ENCODE measurements at places on chromosomes 2 and 18.

GRCh38 chr2:130911996-130912395 lies 75.3 kb downstream of the ARHGEF4 start:
- DNase-seq: no peak

DNA sequence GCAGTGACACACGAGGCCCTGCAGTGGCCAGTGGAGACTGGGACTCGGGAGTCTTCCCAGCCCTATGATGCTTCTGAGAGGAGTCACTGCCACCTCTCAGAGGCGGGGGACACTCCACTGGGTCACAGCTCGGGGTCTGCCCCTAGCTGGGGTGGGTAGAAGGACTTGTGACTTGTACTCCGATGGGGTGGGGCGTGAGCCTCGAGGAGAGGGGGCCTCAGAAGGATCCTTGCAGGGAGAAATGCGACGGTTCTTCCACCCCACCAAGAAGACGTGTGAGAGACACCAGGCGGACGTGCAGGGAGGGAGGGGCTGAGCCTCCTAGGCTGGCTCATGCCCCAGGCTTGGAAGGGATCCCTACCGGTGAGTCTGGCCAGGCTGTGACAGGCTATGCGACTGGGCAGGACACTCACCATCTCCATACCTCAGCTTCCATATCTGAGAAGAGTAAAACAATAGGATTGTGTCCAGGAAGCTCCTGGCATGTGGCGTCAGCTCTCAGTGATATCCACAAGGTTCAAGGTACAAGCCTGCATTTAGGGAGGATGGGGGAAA lies 11.1 kb upstream of the OTOS start:
- no peak for DNase-seq

GRCh38 chr2:105785095-105785847 lies 40.6 kb downstream of the NCK2 start:
- no peak for DNase-seq

GRCh38 chr2:229265727-229266126 lies 5.4 kb downstream of the PID1 start:
- DNase-seq: no peak

DNA sequence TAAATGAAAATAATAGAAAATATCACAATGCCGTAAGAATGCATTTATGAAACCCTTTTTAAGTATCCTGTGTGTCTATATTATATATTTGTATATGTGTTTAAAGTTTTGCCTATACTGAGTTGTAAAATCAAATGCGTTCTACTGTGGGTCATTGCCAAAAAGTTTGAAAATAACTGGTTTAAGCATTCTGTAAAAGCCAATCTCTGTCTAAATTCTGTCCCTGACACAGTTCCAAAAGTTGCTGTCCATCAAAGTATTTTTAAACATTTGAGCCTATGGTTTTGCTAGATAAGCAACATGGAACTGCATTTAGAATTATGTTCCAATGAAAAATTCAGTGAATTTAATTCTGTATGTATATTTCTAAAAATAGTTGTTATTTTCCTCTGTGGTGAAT lies 1360.4 kb upstream of the CRIM1 start:
- DNase-seq: no peak

DNA sequence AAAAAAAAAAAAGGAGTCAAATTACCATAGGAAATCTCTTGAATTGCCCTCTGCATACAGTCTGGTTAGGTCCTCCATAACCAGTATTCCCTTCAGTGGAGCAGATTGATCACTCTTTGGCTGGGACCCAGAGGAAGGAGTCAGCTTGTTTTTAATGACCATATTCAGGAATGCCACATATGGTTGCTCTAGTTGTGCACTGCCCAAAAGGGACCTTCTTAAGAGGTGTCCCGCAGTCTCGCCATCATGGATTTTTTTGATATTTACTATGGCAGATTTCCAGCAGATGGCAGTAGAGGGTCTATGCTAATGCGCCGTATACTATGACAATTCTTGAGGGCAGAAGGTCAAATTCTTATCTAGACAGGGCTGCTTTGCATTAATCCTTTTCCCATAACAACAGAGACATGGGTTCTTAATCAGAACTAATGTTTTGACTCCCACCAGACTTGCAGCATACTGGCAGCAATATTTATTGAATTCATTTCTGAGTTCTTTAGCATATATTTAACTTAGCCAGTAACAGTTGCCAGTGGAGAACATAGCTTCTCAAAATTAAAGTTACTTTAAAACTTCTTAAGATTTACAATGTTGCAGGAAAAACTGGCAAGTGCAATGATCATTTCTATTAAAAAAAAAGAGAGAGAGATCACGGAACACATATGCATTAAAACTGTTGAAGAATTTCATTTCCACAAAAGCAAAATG lies 31.8 kb upstream of the INPP4A start:
- DNase-seq: peak; percentile 78

DNA sequence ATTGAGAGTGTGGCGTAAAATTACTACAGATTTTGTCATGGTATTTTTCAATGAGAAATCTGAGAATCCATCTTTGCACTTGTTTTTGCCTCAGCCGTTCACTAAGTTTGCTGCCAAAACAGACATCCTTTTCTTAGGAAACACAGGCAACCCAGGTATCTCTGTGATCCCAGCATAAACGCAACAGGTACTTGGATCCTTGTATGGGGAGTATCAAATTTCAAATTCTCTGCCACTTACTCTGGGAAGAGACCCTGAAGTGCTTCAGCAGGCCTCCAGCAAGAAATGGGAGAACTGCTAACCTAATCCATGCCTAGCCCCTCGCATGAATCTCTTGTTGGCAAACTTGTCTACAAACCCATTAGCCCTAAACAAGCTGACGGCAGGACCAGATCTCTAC lies 83.1 kb downstream of the BCL11A start:
- no peak for DNase-seq

DNA sequence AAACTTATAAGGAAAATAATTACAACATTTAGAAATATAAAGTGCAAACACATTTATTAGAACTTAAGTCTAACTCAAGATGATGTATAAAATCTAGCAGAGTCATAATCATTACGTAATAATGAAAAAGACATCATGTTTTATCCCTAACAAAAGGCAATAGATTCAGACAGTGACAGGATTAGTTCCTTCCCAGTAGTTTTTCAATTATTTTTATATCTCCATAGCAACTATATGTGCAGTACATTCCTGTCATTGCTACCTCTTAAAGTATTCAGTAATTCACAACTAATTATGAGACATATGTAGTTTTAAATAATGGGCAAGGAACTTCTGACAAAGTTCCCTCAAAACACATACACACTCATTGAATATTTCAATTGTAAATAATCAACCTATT lies 687.9 kb downstream of the CCDC85A start:
- DNase-seq: no peak

GRCh38 chr2:23456396-23456795 lies 71.4 kb downstream of the KLHL29 start:
- no peak for DNase-seq

- DNase-seq: no peak
Observed at GRCh38 chr2:112032224-112032586, 22.9 kb upstream of the TMEM87B start.

DNA sequence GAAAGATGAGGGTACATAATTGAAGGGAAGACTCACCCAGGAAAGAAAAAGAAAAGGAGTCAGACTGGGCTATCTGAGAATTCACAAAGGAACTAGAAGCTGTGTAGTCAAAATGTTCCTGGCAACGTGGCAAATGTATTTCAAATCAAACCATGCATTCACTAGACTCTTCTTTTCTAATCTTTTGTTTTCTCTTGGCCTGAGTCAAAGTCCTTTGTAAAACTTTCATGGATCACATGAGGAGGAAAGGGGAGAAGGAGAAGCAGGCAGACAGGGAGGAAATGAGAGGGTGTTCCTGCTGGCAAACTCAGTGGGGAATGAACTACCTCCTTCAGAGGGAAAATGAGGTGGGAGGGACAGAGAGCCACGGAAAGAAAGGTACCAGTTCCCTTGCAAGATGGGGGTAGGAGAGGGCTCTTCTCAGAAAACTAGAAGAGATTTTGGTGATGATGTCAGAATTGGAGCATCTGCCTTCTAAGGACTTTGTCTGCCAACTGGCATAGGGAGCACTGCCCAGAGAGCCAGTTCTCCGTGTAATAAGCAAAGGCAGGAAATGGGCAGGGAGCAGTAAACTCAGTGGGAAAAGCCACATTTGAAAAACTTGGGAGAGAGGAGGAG lies 51.4 kb downstream of the SLC8A1 start:
- DNase-seq: no peak

- no peak for DNase-seq
Observed at GRCh38 chr18:50356036-50356945, 18.6 kb upstream of the SKA1 start.

GRCh38 chr2:241865957-241866789 lies 3.4 kb upstream of the RTP5 start:
- DNase-seq: no peak

DNA sequence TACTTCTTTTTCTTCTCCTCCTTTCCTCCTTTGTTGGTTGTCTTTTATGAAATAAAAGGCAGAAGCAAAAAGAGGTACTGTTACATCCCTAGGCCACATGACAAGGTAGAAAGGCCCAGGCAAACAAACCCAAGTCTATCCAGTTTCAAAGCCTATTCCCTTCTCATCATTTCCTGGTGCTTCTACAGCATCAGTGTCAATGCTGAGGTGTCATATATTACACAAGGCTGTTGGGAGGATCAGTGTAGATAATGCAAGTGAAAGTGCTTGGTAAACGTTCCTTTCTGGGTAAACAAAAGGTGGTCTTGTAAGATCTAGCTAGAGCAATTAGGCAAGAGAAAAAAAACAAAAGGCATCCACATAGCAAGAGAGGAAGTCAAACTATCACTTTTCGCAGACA lies 64.9 kb downstream of the EVA1A start:
- no peak for DNase-seq

GRCh38 chr2:58063641-58064040 lies 17.0 kb downstream of the VRK2 start:
- no peak for DNase-seq

GRCh38 chr2:66170744-66171330 lies 264.1 kb upstream of the MEIS1 start:
- DNase-seq: no peak

DNA sequence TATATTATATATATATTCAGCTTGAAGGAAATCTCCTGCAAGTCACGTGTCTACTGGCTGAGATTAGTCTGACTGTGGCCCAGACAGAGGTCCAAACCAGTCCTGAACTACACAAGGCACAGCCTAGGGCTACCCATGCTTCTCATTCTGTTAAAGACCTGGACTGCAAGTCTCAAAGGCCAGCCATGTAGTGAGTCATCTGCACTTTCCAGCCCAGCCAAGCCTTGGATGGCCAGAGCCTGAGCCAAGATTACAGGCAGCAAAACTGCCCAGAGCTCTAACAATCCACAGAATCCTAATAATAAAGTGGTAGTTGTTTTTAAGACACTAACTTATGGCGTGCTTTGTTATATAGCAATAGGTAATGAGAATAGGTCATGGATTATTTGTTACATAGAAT lies 259.6 kb downstream of the SS18 start:
- no peak for DNase-seq

DNA sequence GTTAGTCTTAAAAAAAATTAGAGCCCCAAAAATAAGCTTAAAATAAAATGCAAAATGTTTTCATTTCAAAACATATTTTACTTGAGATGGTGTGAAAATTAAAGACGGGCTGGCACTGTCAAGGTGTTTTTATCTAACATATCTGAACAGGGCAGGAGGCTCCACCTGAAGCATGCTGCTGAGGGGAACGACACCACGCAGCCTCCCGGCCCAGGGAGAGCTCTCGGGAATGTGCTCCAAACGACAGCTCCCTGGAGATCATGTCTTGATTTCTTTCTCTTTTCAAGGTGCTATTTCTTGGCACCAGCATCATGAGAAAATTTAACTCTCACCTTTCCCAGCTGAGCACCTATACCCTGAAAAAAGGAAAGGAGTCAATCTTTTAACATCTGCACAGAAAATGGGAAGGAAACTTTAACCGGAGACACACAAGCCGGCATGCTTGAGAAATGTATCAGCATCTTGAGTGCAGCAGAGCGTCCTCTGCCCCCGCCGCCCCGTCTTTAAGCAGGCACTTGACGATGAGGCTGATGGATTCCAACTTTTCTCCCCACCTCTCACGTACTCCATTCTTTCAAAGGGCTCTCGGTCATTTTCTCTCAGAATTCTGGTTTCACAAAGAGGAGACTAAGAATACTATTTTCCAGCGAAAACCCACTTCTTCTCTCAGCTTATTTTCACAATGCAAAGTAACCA lies 56.6 kb downstream of the EIPR1 start:
- no peak for DNase-seq

- no peak for DNase-seq
Observed at GRCh38 chr2:201223089-201224073, 37.0 kb upstream of the CASP8 start.

DNA sequence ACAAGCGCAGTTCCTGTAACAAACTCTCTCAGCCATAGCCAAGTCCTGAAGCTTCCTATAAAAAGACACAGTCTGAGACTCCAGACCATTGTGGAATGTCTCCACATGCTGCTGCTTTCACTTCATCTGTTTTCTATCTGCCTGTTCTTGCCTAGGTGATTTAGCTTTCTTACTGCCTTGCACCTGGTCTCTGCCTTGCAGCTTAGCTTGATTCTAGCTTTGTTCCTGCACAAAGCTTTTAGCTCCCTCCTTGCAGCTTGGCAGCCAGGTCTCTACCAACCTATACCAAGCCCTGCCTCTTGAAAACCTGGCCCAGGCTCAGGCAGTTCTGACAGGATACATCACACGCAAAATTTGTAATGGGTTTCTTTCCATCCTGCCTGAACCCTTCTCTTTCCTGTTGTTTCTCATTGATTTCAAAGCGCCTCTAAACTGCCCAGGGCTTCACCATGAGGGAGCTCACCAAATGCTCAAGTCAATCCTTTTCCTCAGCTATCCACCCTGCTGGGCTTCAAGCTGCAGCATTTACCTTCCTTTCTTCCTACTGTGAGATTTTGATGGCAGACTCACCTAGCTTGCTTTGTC lies 941.3 kb upstream of the NXPH2 start:
- no peak for DNase-seq

GRCh38 chr18:26544451-26544850 lies 3.9 kb downstream of the KCTD1 start:
- no peak for DNase-seq

DNA sequence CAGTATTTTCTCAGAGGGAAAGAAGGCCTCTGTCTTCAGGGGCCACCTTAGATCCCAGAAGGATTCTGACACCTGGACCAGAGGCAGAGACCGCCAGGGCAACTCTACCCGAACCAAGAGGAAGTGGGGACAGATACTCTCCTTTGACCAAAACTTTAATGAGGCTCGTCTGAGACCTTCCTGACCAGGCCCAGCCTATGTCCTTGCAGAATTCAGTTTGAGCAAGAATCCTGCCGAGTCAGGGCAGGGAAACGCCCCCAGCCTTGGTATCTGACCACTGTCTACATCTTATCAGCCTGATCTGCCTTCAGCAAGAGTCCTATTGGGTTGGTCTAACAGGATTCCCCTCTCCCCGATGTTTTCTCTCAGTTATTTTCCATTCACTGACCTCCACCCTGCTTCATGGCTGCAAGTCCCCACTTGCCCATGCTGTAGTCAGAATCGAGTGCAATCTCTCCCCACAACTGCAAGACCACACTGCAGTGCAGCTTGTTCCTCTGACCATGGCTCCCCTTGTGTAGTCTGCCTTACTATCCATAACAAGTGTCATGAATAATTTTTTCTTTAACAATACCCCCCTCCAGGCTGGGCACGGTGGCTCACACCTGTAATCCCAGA lies 95.0 kb downstream of the MSH2 start:
- no peak for DNase-seq

GRCh38 chr2:179602452-179602851 lies 259.0 kb downstream of the ZNF385B start:
- DNase-seq: no peak
